ENCODE measurements at places on chromosomes 5 and 9.

DNA sequence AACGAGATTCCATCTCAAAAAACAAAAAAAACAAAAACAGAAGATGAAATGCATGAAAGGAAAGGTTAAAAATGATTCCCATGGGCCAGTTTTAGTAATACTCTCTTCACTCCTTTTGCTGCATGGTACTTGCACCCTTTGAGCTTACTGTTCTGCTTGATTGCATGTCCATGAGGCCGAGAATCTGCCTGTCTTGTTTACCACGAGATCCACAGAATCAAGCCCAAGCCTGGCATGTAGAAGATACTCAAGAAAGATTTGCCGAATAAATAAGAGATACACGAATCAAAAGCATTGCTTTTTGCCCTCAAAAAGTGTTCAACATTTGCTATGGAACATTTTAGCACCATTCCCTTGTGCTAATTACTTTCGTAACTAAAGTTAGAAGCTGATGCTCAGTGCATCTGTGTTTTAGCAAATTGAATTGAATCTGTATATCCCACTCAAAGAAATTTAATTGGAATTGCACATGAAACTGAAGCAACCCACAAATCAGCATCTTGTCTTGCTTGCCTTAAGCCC lies 1.1 kb downstream of the FAXDC2 start:
- DNase-seq: no peak

DNA sequence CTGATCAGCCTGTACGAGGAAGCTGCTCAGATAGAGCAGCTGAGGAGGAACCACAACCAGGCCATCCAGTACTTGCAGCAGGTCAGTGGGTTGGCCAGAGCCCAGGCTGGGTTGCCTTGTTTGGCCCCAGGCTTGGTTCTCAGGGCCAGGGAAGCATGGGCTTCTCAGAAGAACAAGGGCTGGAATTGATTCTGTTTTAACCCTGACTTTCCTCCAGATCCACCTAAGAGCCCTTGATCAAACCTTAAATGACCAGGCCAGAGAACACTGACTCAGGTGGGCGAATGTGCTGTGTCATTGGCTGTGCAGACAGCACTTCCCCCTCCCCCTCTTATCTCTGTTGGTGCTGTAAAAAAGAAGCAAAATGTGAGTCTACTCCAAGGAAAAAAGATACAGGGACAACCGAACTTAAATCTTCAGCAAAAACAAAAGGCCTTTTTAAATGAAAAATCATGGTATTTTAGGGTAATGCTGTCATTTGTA lies 28.1 kb downstream of the TTC23L start:
- DNase-seq: no peak

- DNase-seq: no peak
Measured at GRCh38 chr5:59416451-59416850, 477.1 kb downstream of the PDE4D start.

DNA sequence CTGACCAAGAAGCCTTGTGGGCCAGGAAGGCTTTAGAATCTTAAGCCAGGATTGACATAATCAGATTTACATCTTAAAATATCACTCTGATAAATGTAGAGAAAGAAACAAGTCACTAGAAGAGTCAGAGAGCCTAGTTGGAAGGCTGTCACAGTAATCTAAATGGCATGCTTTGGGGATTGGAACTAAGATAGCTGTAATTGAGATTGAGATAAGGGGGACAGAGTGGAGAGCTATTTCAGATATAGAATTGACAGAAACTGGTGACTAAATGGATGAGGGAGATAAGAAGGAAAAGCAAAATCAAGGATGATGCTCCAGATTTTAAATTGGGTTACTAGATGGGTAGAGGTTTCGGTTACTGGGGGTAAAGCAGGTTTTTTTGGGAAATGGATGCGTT lies 100.5 kb downstream of the XRCC4 start:
- DNase-seq: no peak

GRCh38 chr5:173327948-173328843 lies at the start of gene STC2:
Gene STC2 (minus strand): TSS chr5:173328414. CDS start chr5:173328193, 221 bp downstream.
- no peak for DNase-seq

DNA sequence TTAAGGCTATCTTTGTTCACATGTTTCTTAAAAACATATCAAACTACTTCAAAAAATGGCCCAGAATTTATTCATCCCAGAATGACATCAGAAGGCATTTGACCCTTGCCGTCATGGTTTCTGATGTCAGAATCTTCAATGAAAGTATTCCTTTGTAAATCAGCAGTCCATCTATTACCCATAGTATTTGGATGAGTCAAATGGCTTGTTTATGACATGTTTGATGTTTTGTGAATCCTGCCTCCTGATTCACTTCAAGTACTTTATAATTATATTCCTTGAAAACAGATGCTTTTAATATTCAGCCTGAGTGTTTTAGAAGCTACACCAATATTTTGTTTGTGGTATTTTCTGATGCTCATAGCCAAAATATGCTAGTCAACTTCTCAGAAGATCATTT lies 200.8 kb upstream of the MEF2C start:
- no peak for DNase-seq

DNA sequence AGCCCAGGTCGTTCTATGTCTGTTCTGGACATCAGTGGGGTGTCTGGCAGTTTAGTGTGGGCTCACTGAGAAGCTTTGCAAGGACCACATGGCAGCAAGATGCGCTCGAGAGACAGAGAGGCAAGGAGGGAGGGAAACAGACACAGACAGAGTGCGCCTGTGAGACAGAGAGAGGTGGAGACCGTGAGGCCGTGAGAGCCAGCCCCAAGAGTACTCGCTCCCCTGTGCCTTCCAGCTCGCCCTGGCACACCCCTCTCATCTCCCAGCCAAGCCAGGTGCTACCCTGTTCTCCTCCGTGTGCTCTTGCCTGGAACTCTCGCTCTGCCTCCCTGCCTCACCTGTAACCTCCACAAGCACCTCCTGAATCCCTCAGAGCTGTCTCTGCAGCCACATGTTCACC lies 106.8 kb downstream of the EHMT1 start:
- no peak for DNase-seq
